NCI-H2227 treated with DMSO at 0.1 percent for 48 hours (cell line): ENCODE measurements at places on chromosomes 13 and 19.

DNA sequence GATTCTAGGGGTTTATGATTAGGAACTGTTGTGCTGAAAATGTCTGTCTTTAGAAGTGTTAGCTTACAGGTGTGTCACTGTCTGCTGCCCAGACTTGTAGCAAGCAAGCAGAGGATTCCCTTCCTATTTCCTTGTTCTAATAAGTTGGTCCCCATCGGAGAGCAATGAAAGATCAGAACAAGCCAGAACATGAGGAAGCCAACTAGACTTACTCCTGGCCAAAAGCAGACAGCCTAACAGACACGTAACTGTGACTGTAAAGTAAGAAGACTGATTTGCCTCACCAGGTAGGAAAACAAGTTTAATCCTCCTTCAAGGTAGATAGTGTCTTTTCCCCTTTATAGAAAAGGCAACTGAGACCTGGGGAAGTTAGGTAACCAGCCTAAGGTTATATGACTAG, 12.5 kb downstream of the POLR1D start:
- no peak for DNase-seq

- no peak for DNase-seq
These were observed 13.7 kb upstream of the ZSCAN1 start for GRCh38 chr19:58020129-58020528.

GRCh38 chr13:78160793-78161192, 242.2 kb upstream of the EDNRB start:
- no peak for DNase-seq

- DNase-seq = no peak
These were observed 19.6 kb downstream of the IER2 start for GRCh38 chr19:13169769-13170168.

GRCh38 chr13:73741111-73741510, 393.1 kb downstream of the KLF12 start:
- DNase-seq = no peak

GRCh38 chr19:45677351-45678230, 9.6 kb downstream of the GIPR start:
- peak; percentile 79 for DNase-seq

GRCh38 chr13:97986835-97987234, 33.4 kb downstream of the IPO5 start:
- DNase-seq = no peak

DNA sequence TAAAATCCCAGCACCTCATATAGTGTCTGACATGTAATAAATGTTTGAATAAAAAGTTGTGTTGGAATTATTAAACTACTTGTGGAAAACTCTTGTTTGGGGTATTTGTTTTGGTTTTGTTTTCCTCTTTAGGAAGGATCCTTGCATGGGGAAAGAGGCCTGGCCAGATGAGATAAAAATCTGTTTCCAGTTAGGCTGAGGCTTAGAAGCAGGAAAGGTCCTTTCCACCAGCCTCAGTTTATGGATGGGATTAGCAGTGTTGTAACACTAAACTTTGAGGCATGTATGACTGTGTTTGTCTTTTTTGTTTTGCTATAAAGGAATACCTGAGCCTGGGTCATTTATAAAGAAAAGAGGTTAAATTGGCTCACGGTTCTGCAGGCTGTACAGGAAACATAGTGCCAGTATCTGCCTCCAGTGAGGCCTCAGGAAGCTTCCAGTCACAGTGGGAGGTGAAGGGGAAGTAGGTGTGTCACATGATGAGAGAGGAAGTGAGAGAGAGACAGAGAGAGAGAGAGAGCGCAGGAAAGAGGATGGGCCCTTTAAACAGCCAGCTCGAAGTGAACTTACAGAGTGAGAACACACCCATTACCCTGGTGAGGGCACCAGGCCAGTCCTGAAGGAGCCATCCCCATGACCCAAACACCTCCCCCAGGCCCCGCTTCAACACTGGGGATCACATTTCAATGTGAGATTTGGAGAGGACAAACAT, 21.6 kb downstream of the SPATA13 start:
- no peak for DNase-seq

GRCh38 chr13:44283600-44283999, 90.0 kb upstream of the SERP2 start:
- no peak for DNase-seq

- no peak for DNase-seq
These were observed 30.8 kb upstream of the ZNRF4 start for GRCh38 chr19:5424192-5424973.

GRCh38 chr13:31369213-31369612, 169.4 kb downstream of the B3GLCT start:
- DNase-seq = no peak

DNA sequence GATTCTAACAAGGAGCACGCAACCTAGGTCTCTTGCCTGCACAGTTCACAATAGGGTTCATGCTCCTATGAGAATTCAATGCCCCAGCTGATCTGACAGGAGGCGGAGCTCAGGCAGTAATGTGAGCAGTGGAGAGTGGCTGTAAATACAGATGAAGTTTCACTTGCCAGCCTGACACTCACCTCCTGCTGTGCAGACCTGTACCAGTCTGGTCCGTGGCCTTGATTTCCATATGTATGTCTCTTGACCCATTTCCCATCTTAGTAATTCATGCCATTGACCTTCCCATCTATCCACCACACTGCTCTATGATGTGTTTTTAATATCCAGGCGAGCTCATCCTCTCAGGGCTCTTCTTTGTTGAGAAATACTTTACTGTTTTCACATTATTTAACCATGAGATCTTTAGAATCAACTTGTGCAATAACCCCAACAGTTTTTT, 95.2 kb downstream of the LRCH1 start:
- DNase-seq = peak; percentile 3

DNA sequence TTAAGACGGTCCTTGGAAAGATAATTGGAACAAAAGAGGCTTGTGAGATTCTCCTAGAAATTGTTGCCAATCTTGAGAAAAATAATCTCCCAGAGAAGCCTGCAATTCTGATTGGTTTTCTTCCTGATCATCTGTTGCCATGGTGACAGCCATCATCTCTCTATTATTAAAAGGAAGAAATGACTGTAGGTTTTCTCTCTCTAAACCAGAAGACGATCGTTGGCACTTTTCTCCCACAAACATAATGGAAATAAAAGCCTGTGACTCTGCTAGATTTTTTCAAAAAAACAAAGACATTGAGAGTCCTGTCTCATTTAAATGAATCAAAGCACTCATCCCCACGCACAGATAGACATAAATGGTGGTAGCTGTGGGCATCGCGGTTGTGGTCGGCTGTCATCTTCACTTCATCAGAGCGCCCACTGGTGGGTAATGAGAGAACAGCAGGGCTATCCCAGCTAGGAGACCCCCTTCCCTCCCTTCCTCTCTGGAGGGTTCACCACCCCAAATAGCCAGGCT, 21.7 kb upstream of the CALM3 start:
- peak; percentile 16 for DNase-seq

- DNase-seq = no peak
These were observed 1925.8 kb upstream of the PRR20A start for GRCh38 chr13:55214841-55215345.

- DNase-seq = no peak
These were observed 74.8 kb downstream of the TSHZ3 start for GRCh38 chr19:31274251-31275067.

DNA sequence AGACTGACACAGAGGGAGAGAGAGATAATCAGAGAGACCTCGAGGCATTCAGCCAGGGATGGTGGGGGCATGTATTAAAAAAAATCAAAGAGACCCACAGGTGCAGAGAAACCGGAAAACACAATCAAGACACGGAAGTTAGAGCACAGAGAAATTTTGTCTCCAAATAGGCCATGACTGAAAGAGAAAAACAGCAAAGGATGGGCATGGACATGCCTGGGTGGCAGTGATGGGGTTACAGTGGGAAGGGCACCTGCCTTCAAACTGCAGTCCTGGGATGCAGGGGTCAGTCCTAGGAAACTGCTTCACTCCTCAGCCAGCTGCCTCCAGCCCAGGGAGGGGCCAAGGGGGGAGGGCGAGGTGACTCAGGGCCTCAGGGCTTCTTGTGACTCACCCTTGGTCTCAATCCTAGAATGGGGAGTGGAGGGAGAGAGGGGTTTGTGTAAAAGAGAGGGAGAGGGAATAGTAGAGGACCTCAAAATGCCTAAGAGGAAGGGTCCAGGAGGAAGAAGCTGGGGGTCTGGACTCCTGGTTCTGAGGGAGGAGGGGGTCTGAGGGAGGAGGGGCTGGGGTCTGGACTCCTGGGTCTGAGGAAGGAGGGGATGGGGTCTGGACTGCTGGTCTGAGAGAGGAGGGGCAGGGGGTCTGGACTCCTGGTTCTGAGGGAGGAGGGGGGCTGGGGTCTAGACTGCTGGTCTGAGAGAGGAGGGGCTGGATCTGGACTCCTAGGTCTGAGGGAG, 3.6 kb upstream of the KCNN4 start:
- no peak for DNase-seq

GRCh38 chr13:24727731-24728601, 36.0 kb upstream of the RNF17 start:
- DNase-seq = peak; percentile 55

DNA sequence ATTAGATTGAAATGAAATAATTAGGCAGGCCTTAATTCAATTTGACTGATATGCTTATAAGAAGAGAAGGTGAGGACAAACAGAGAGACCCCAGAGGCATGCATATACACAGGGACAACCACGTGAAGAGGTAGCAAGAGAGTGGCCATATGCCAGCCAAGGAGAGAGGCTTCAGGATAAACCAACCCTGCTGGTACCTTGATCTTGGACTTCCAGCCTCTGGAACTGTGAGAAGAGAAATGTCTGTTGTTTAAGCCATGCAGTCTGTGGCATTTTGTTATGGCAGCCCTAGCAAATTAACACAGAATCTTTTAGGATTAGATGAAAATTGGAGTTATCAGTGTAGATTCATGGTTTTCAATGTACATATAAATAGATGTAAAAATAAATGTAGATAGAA, 120.1 kb downstream of the KCTD15 start:
- no peak for DNase-seq

GRCh38 chr19:9741476-9742171, 26.9 kb downstream of the ZNF846 start:
- DNase-seq = no peak

DNA sequence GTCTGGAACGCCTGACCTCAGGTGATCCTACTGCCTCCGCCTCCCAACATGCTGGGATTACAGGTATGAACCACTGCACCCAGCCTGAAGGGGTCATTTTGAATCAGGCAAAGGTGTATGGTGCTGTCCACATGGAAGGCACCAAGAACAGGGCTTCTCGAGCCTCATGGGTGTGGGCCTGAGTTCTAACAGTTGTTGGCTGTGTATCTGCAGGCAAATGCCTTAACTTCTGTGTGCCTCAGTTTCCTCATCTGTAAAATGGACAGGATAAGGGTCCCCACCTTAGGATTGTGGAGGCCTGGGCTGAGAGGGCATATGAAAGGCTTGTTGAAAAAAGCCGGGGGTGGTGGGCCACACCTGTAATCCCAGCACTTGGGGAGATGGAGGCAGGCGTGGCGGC, 9.2 kb downstream of the AP1M2 start:
- no peak for DNase-seq

- no peak for DNase-seq
These were observed 6.1 kb downstream of the OSCAR start for GRCh38 chr19:54094426-54095000.

DNA sequence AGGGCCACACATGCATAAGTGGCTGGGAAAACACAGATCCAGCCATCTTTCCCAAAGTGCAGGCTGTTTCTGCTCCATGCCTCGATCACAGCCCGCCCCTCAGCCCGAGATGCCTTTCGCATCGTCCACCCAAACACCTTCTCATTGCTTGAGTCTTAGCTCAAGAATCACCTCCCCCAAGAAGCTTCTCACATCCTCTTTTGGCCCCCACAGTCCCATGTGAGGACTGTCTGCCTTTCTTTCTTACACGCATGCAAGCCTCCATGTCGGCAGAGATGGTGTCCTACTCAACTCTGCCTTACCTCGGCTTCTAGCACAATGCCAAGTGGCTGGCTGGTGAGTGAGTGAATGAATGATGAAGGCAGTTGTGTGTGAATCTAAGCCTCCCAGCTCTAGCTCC, 18.1 kb upstream of the GSX1 start:
- DNase-seq = no peak

DNA sequence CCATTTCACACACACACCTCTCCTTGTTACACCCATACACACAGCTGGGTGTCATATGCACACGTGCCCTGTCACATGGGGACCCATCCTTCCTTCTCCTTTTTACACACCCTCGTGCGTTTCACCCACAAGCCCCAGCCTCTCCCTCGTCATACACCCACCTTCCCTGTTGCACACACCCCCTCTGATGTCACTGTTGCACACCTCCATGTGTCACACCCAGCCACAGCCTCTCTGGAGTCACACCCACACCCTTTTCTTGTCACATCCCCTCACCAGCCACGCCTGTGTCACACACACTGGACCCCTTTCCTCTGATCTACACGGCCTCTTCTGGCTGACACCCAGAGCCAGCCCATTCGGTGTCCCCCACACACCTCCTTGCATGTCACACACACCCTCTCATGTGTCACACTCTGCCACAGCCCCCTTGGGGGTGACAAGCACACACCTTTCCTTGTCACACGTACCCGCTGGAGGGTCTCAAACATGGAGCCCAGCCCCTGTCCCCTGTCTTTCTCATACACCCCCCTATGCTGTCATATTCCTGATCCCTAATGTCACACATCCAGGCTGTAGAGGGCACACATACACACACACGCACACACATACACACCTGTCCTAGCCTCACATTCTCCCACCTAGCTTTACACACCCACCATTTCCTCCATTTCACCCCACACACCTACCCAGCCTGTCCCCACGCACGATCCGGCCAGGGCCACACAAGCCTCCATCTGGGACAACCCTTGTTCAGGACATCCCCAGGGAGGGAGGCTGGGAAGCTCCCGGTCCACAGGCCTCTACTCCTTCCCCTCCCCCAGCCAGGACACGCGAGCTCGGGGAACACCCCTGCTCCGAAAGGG, 1.4 kb downstream of the NOVA2 start:
- DNase-seq = no peak

DNA sequence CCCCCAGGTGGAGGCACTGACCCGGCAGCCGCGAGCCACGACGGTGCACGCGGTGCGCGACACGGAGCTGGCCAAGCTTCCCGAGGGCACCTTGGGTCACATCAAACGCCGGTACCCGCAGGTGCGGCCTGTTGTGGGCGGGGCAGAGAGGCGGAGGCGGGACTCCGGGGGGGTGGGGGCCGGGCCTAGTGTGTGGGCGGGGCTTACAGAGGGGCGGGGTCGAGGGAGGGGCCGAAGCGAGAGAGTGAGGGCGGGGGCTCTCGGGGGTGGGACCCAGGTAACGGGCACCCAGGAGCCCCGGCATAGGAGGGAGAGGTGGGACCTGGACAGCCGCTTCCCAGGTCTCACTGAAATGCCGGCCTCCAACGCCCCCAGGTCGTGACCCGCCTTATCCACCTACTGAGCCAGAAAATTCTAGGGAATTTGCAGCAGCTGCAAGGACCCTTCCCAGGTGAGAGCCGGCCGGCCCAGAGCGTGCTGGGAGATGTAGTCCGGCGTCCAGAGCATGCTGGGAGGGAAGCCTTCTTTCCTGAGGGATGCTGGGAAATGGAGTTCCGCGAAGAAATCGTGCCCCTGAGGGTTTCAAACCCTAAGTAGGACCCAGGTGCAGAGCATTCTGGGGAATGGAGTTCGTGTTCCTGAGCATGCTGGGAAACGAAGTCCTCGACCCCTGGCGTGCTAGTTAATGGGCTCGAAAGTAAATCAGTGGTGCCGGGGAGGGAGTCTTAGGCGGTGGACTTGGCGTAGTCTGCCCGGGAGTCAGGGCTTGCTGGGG, 15.7 kb downstream of the PNPLA6 start:
- no peak for DNase-seq
